ENCODE measurements at places on chromosomes 12 and 14.

GRCh38 chr14:21780429-21781084 is 106.9 kb upstream of the OR4E1 start:
- no peak for DNase-seq

GRCh38 chr12:71517145-71517846 is 77.7 kb downstream of the LGR5 start:
- no peak for DNase-seq

GRCh38 chr14:90819734-90820393 is 3.6 kb upstream of the TTC7B start:
- DNase-seq: no peak

DNA sequence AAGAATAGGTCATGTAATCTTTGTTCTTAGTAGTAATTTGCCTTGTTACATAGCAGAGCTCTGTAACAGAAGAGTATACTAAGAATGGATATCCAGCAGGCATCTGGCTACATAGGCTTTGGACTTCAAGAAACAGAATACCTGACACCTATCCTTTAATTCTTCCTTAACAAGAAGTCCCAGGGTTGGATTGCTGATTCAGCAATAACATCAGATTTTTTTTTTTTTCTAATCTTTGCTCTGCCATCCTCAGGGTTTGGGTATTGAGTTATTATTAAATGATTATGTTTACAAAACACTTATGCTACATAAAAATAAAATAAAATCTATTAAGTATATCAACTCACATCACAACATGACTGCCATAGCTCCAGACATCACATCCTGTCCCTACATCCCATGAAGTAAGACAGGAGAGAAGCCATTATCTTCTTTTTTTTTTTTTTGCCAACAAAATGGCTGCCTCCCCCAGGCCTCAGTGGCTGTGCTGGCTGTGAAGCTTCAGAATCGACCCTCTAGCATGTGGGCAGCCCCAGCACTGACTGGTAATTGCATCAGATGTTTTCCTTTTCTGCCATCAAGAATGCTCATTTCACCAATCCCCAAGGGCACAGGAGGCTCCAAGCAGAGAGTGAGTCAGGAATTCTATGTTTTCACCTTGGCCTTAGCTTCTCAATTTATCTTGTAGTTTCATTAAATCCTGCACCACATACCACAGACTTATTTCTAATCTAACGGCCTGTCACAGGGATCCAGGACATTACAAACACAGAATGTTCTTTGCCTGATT is 186.2 kb downstream of the DICER1 start:
- DNase-seq: no peak

- DNase-seq: no peak
These were observed 171.4 kb downstream of the KIF26A start for GRCh38 chr14:104309657-104310369.

DNA sequence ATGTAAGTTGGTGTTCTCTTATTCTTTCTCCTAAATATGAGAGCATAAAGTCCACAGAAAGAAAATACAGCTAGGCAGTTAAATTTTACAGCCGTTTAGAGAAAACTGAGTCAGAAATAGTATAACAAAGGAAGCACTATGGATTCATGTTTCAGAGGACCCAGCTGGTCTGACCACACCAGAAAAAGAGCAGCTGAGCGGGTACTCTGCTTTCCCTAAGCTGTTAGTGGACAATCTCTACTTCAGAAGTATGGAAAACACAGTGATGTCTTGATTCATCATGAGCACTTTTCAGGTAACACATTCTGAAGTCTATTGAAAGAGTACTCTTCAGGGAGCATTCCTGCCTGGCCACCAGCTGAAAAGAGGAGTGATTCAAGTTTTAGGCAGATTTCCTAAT is 12.4 kb downstream of the PPM1H start:
- DNase-seq: peak; percentile 9

- DNase-seq: no peak
These were observed 336.3 kb downstream of the BMP4 start for GRCh38 chr14:53620317-53620716.

DNA sequence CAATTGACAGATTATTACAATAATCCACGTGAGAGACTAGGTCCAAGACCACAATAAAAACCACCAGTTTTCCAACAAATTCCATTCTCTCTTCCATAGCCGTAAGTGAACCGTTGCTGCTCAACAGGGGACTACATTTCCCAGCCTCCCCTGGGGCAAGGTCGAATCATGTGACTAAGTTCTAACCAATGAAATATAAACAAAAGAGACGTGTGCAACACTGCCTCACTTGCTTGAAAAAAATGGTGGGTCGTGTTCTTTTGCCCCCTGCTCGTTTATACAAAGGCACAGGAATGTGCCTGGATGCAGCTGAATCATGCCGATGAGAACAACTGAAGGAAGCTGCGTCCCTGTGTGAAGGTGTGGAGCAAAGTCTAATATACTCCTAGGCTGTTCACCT is 51.1 kb downstream of the HSPB8 start:
- DNase-seq: peak; percentile 4

GRCh38 chr12:12731785-12732184 is 14.6 kb downstream of the CDKN1B start:
- DNase-seq: no peak

- peak; percentile 30 for DNase-seq
These were observed 10.2 kb upstream of the PGF start for GRCh38 chr14:74965486-74966153.
